ENCODE measurements at places on chromosomes 4 and X.

- DNase-seq, result no peak
These were observed 744 bp downstream of the NPY5R start for GRCh38 chr4:163344147-163345125.

- DNase-seq, result no peak
These were observed 26.1 kb upstream of the PTTG2 start for GRCh38 chr4:37934096-37934495.

GRCh38 chr4:134780244-134780643, 578.7 kb upstream of the PABPC4L start:
- DNase-seq, result no peak

GRCh38 chr4:112514647-112515197, 1.3 kb downstream of the NEUROG2 start:
- no peak for DNase-seq

DNA sequence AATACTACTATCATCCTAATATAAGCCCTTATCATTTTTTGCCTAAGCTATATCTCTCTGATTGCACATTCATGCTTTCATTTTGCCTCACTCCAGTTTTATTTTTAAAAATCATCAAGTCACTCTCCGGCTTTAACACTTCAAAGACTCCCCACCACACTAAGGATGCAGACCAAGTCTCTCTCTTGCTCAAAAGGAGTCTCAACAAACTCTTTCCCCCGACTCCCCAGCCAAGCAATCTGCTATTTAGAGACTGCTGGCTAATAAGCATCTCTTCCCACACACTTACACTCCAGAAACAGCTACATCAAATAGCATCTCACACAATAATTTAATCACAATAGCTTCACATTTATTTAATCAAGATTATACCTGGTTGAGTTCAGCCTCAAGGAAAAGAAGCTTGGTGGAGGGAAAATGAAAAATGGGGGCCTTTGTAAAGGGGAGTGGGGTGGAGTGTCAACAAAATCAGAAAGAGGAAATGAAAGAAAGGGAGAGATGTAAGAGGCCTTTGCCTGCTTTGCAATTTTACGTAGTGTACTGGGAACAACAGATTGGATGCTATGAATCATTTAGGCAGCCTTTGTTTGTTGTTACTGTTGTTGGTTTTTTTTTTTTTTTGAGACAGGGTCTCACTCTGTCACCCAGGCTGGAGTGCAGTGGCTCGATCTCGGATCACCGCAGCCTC, 104.1 kb upstream of the MCF2 start:
- DNase-seq, result no peak
